Stimulated activated CD4-positive, alpha-beta T cell treated with anti-CD3 and anti-CD28 coated beads, Interleukin-15, amount 100 ng/mL, for 1 hour (primary cell): ENCODE measurements at places on chromosomes 3 and 15.

GRCh38 chr15:41944313-41944940 is 27.9 kb downstream of the EHD4 start:
- no peak for DNase-seq

DNA sequence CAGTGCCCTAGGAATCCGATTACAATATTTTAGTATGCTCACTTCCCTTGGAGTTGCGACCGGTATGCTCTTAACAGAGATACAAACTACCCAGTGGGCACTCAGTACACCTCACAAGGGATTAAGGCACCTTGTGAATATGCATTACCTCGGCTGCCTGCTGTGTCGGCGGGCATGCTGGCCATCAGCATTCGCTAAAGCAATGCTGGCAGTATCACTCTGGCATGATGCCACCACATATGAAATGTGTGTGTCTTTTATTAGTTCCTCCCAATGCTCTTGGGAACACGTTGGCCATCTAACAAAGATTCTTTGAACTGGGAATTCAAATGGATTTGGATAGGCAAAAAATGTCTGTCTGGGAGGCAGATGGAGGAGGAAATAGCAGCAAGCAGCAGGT is 67.4 kb upstream of the FOXB1 start:
- no peak for DNase-seq

DNA sequence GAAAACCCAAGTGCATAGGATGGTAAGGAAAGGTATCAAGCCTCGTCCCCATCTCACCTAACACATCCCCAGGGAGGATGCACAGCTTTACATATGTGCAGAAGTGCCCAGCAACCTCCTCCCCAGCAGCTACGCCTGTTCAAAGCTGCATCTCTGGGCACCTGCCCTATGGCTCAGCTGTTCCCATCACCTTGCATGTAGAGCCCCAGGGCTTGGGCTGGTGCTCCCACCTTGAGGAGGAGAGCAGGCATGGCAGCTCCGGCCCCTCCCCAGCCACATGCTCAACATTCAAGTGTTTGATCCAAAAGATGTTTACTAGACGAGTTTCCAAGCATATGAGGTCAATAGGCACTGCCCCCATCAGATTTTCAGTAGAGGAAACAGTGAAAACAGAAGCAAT is 173.5 kb downstream of the ATP10A start:
- DNase-seq = no peak

- no peak for DNase-seq
These were observed 61.6 kb downstream of the SPSB4 start for GRCh38 chr3:141112686-141113297.

DNA sequence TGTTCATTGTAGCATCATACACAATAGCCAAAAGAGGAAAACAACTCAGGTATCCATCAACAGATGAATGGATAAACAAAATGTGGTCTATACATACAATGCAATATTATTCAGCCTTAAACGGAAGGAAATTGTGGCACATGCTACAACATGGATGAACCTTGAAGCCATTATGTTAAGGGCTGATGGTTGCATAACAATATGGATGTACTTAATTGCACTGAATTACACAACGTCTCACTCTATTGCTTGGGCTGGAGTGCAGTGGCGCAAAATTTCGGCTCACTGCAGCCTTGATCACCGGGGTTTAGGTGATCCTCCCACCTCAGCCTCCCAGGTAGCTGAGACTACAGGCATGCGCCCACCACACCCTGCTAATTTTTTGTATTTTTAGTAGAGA is 7.0 kb upstream of the TMEM62 start:
- no peak for DNase-seq
